ENCODE measurements at places on chromosomes 1 and 21.

- peaks cover 22% of the 10 kb centered on the region for H3K4me1 ChIP-seq
- no peaks in the 10 kb centered on the region for H3K36me3 ChIP-seq
- no peak overlapping the region for H3K4me3 ChIP-seq
- no peaks in the 10 kb centered on the region for H3K27me3 ChIP-seq
- no peak for DNase-seq
These were observed 14.7 kb upstream of the NBPF11 start for GRCh38 chr1:148166558-148167492.

GRCh38 chr21:33330726-33331125, 6.0 kb downstream of the IFNAR1 start:
- H3K4me1 ChIP-seq: no peaks in the 10 kb centered on the region
- H3K36me3 ChIP-seq: no peaks in the 10 kb centered on the region
- no peaks in the 10 kb centered on the region for H3K27me3 ChIP-seq
- no peak overlapping the region for H3K27ac ChIP-seq

- H3K4me1 ChIP-seq: no peaks in the 10 kb centered on the region
- H3K27me3 ChIP-seq: peaks cover 7% of the 10 kb centered on the region
- H3K27ac ChIP-seq: no peak overlapping the region
- no peak overlapping the region for H3K4me3 ChIP-seq
- peak; percentile 69 for DNase-seq
- no peaks in the 10 kb centered on the region for H3K36me3 ChIP-seq
These were observed 89.5 kb upstream of the CD53 start for GRCh38 chr1:110783292-110783918.

- no peak overlapping the region for H3K27ac ChIP-seq
- H3K4me1 ChIP-seq: no peaks in the 10 kb centered on the region
- no peak for DNase-seq
These were observed 108.4 kb downstream of the ERG start for GRCh38 chr21:38389896-38390295.

GRCh38 chr1:173954179-173954578, 37.1 kb upstream of the SERPINC1 start:
- no peaks in the 10 kb centered on the region for H3K27me3 ChIP-seq
- no peak overlapping the region for H3K27ac ChIP-seq
- H3K4me3 ChIP-seq: no peak overlapping the region
- DNase-seq: no peak
- H3K36me3 ChIP-seq: peaks cover 71% of the 10 kb centered on the region
